H9 (cell line): ENCODE measurements at places on chromosomes 11 and 22. TPM values are rescaled to one million over a fixed set of nuclear protein-coding genes. Genes with fewer than 3 reads are reported as not detected.
A peak's percentile ranks its signal among the peaks of the same experiment; 100 is the strongest.

The SLC6A5 gene
- total RNA-seq, result not detected in 2 replicates

- no peak for DNase-seq
These were observed 542.0 kb downstream of the FAM181B start for GRCh38 chr11:82191695-82192094.

DNA sequence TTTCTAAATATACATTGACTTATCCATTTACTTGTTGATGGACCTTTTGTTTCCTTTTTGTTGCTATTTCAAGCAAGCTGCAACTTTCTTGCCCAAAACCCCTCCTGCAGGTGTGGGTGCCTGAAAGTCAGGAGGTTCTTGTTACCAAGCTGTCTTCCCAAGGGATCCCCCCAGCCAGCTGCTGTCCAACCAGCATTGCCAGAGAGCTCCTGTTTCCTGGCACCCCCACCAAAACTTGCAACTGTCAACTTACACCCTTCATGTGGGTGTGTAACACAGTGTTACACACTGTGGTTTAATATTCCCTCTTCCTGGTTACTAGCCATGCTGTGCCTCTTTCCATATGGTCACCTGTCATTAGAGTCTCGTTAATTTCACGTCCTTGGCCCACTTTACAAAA lies 1.6 kb upstream of the KRTAP5-1 start:
- DNase-seq, result no peak

DNA sequence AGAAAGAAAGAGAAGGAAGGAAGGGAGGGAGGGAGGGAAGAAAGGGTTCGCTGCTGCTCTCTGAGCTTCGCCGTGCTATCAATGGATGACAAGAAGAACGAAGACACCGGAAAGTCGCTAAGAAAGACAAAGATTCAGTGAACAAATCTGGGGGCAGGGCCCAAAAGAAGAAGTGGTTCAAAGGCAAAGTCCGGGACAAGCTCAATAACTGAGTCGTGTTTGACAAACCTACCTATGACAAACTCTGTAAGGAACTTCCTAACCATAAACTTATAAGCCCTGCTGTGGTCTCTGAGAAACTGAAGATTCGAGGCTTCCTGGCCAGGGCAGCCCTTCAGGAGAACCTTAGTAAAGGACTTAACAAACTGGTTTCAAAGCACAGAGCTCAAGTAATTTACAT lies 2.9 kb upstream of the TTLL1 start:
- DNase-seq, result no peak

The TXN2 gene
- total RNA-seq, result 58.6 and 59.2 TPM in 2 replicates

The PDE2A gene
- total RNA-seq, result 3.4 and 4.3 TPM in 2 replicates

The SEPTIN5 gene
- total RNA-seq, result 17.7 and 17.8 TPM in 2 replicates

DNA sequence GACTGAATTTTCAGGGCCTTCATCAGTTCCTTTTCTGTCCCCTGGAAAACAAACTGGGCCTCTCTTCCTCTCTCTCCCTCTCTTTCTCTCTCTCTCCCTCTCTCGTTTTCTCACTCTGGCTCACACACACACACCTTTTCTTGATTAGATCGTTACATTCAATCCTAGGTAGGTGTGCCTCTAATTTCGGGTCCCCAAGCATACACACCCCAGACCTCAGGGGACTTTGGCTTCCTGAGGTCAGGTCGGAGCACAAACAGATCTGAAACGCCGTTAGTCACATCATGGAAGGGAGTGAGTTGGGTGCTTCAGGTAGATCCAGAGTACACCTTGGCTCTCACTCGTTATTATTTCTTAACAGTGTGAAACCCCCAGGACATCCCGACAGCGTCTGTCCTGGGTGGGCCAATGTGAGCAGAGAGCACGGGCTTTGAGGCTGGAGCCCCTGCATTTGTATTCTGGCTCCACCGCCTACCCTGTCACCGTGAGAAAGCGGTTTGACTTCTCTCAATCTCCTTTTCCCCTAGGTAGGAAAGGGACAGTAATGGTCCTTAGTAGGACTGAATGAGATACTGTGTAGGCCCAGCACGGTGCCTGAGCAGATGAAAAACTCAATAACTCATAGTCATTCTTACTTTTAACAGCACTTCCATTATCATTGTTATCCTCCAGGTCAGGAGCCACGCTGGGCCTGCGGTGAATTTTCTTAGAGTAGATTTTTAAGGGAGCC lies 37.3 kb upstream of the POU2AF1 start:
- no peak for DNase-seq

DNA sequence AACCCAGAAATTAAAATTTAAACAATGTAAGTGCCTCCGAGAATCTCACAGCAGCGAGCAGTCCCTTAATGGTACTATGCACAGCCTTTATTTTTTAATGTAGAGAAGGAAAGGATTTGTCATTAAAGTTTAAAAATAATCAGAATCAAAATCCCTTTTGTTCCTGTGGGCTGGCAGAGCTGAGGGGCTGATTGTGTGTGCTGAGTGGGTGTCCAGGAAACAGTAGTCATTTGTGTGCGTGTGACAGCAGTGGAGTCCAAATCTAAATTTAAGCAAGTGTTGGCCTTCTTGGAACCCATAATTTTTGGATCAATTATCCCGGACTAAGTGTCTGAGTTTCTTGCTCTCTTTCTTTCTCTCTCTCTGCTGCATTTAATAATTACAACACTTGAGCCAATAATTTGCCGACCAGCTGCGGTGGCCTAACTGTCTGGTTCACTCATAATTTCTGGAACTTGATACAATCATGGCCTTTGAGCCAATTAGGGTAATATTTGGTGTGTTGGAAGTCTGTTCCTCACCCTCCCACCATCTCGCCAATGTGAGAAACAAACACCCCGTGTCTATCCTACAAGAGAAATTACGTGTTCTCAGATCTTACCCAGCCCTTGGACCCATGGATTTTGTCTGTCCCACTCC lies 528.0 kb downstream of the SOX6 start:
- DNase-seq, result no peak

GRCh38 chr22:22127100-22127499 lies 117.5 kb upstream of the VPREB1 start:
- DNase-seq, result no peak

GRCh38 chr11:82722231-82722630 lies 11.4 kb downstream of the FAM181B start:
- DNase-seq, result no peak

- DNase-seq, result no peak
These were observed 5.0 kb downstream of the BSCL2 start for GRCh38 chr11:62702246-62702645.

DNA sequence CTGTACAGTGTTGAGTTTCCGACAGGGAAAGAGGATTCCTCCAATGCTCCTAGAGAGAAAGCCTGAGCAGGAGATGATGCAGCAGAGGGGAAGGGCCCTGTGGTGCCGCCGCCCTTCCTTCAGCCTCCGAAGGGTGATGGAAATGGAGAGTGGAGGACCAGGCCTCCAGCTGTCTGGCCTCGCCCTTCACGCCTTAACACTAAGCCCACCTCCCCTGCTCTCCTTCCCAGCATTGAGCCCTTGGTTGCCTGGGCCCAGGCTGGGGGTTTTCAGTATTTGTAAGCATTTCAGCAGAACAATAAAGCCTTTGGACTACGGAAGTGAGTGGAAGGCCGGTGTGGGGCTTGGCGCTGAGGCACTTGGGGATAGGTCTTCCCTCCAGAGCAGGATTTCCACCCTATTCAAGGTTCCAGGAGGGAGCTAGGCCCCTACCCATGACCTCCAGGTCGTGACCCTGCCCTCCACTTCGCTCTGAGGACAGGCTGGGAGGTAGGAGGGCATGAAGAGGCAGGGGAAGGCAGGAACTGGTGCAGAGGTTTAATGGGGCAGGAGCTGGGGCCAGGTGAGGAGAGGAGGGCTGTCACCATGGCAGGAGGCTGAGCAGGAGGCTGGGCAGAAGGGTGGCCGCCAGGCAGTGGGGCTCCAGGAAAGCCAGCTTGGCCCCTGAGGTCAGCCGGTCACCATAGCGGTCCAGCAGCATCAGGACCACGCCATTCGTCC lies 21.6 kb downstream of the TREH start:
- no peak for DNase-seq

- DNase-seq, result peak; percentile 59
These were observed 1.1 kb downstream of the CAVIN3 start for GRCh38 chr11:6319001-6319703.

DNA sequence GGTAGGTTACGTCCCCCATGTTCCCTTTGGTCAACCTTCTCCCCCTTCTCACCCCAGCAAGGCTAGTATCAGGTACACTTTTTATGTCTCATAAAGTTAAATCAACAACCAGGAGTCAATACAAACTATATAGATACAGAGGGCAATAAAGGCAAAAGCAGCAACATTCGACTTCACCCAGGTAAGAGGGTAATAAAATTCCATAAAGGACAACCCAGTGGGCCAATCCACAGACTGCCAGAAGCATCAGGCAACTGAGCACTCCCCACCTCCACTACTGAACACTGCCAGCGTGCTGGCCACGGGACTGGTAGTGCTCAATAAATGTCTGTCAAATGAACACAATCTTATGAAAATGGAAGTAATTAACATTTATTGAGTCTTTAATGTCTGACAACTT lies 5.1 kb upstream of the MS4A18 start:
- no peak for DNase-seq

DNA sequence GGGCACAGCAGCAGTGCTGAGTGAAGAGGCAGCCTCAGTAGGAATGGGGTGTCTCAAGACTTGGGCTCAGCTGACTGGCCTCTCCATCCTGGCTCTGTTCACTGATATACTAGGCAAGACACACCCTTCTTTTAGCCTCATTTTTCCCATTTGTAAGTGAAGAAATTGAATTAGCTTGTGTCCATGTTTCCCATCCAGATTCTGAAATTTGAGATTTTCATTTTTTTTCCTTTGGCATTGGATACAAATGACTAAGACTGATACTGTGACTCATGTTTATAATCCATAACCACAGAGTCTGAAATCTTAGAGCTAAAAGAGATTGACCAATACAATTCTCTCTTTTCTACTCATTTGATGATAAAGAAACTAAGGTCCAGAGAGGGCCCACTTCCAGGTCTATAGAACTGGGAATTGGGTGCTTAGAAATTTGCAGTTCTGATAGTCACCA lies 110.9 kb downstream of the KCNC1 start:
- DNase-seq, result no peak

- peak; percentile 88 for DNase-seq
These were observed 6.8 kb upstream of the CDKN1C start for GRCh38 chr11:2892215-2892966.

The GAS2L1 gene
- total RNA-seq, result 8.0 and 8.1 TPM in 2 replicates

GRCh38 chr22:38700270-38700788 lies 414 bp downstream of the JOSD1 start:
- DNase-seq, result no peak

DNA sequence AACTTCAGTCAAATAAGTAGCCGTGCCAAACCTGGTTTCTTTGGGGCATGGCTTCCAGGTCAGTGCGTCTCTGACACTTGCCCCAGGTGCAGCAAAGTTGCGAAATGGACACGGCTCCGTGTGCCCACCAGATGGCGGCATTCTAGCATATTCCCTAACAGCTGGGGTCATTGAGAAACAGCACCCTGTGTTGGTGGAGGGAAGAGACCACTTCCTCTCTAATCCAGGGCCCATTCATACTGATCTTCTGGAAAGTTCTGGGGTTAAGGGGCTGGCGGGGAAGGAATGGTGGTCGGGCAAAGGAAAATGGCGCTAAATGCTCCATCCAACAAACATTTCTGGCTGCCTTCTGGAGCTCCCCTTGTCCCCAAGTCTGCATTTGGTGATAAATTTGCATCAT lies 141.2 kb upstream of the TIMP3 start:
- peak; percentile 78 for DNase-seq

The KCTD14 gene
- 12.5 and 13.8 TPM in 2 replicates for total RNA-seq

DNA sequence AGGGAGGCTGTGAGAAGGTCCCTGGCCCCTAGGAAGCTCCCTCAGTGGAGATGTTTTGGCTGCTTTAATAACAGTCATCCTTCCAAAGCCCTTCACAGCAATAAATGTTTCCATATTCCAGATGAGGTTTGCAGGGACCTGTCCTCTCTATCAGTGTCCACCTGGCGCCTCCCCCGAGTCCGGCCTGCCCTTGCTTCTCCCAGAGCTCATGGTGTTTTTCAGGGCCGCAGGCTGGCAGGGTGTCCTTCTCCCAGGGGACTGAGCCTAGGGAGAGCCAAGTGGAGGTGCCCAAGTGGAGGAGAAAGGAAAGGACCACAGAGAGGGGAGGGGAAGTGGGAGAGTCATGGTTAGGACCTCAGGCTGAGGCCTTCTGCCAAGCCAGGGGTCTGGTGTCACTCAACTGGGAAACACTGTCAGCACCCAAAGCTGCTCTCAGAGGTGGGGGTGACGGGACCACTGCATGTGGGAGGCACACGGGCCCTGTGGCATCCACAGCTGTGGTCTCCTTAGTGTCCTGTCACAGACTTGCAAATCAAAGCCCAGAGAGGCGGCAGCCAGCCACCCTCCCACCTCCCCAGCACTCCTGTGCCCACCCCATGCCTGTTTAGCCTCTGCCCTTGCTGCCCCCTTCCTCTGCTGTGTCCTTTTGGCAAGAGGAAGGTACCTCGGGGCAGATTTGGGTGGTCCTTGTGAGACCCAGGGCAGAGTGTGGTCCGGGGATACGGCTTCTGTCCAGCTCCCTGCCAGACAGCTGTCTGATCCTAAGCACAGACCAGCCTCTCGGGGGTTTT lies 6.4 kb downstream of the DERL3 start:
- DNase-seq, result no peak

- DNase-seq, result no peak
These were observed 17.6 kb downstream of the GDPD5 start for GRCh38 chr11:75508051-75508561.

GRCh38 chr11:125442946-125443345 lies 53.1 kb downstream of the FEZ1 start:
- no peak for DNase-seq

GRCh38 chr22:17880468-17880867 lies 106.2 kb upstream of the BID start:
- DNase-seq, result no peak

DNA sequence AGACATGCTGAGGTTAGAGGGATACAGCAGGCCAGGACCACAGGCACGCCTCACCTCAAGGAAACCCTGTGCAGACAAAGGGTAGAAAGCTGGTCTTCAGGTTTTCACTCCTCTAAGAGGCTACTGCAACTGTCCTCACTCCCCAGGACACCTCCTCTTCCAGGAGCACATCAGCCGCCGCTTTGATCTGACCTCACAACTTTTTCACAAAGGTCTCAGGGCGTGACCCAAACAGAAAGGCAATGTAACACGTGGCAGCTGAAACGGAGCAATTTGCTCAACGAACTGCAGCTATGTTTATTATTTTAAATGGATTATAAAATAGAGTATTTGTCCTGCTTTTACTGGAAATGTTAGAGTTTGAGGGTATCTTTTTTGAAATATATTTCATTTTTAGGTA lies 46.1 kb downstream of the LARGE1 start:
- DNase-seq, result no peak

GRCh38 chr11:110513259-110513801 lies 83.6 kb downstream of the FDX1 start:
- no peak for DNase-seq

GRCh38 chr11:96235751-96236150 lies 107.2 kb downstream of the MAML2 start:
- no peak for DNase-seq

The SAAL1 gene
- 34.4 and 43.5 TPM in 2 replicates for total RNA-seq

- no peak for DNase-seq
These were observed 126.8 kb upstream of the RAG2 start for GRCh38 chr11:36724742-36725385.

DNA sequence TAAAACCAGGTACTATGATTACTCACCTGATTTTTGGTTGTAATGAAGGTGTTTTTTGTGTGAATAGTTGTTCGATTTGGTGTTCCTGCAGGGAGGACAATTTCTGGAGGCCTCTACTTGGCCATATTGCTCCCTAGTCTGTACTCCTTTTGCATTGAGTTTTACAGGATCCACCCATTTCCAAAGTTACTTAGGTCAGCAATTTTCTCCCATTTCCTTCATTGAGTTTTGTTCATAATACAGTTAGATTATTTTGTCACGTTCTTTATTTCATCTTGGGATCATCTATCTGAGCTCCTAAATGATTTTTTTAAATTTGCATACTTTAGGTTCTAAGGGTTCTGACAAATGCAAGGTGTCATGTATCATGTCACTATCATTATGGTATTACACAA lies 20.1 kb upstream of the AQP11 start:
- no peak for DNase-seq
